ENCODE measurements at places on chromosomes 11 and 22. TPM values are rescaled to one million over a fixed set of nuclear protein-coding genes. Genes with fewer than 3 reads are reported as not detected.

GRCh38 chr11:61625525-61625924, 44.6 kb upstream of the SYT7 start:
- no peak for DNase-seq

DNA sequence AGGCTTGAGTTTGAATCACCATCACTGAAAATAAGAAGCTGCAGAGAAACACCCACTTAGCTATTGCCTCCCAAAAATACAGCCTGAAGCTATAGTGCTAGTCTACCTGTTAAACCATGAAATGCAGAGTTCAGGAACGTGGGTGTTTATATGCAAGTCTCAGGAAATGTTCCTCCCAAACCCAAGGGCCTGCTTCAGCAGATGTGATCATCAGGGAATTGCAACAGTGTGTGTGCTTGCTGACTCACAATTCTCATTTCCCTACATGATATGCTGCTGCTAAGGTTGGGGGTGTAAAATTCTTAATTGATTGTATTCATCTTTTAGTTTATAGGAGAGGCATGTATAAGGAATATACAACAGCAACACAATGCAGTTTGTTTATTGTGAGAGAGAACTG, 49.6 kb downstream of the NUP98 start:
- no peak for DNase-seq

- DNase-seq = no peak
Observed at GRCh38 chr11:120554766-120555432, 43.4 kb downstream of the GRIK4 start.

Gene DLG2
- total RNA-seq = 0.13 TPM

DNA sequence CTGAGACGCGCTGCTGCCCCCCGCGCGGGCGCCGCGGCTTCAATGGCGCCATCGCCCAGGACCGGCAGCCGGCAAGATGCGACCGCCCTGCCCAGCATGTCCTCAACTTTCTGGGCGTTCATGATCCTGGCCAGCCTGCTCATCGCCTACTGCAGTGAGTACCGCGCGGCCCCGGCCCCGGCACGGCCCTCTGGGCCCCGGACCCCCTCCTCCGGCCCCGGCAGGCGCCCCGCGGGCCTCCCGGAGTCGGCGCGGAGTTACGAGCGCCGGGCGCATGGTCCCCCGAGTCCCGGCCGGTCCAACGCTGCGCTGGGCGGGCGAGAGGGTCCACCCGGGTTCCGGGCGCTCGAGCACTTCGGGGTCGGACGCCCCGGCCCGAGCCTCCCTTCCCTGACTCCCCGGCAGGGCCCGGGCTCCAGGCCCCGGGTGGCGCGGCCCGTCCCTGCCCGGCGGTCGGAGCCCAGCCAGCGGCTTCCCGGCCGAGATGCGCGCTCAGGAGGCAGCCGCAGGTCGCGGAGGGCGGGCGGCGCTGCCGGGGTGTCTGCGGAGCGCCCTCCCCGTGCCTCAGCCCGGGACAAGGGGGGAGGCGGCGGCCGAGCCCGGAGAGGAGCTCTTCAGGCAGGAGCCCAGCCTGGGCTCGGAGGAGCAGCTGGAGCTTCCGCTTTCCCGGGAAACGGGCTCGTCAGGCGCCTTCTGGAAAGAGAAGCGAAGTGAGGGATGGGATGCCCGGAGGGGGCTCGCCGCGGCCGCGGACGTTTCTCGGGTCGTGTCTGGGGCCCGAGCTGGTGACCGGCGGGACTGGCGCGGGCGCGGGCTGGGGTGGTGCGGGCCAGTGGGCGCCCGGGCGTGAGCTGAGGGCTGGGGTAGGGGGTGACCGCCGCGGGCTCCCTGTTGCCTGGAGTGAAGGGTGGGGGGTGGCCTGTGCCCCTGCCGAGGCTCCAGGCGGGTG, 1337.8 kb downstream of the BRD1 start:
- DNase-seq = no peak

Gene GLYATL1B
- total RNA-seq = not detected

- DNase-seq = no peak
Observed at GRCh38 chr11:133476570-133477250, 55.6 kb downstream of the OPCML start.

DNA sequence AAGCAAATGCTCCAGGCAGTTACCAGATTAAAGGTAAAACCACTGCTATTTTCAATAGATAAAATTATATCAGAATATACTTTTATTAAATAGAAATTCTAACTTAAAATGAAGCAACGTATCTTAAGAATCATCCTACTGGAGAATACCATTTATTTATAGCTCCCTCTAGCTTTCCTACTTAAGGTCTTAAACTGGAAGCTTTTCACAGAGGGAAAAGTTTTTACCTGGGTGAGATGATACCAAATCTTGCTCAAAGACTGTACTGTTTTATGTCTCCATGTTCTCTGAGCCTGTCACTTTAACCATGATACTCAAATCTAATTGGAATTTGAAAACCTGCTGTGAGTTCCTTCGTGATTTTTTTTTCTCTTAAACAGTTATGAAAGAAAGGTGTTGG, 291.8 kb downstream of the AASDHPPT start:
- no peak for DNase-seq

DNA sequence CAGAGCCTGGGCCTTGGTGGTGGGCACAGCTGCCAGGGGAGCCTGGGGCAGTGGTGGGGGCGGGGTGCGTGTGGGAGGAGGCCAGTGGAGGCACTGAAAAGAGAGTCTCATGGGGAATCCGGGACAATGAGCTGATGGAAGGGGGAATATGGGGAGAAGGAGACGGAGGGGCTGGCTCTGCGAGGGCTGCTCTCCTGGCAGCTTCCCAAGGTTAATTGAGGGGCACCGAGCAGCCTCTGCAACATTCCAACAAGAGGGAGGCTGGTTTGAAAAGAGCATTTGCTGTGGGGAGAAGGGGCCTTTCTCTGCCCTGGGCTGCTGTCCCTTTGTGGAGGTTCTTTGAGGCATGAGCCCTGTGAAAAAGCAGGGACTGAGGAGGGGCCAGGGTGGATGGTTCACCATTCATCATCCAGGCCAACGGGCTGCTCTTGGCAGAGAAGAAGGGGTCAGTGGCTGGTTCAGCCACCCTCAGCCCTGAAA, 9.4 kb upstream of the IGSF9B start:
- DNase-seq = no peak

Gene IRAG1
- 0.63 TPM for total RNA-seq

Gene KRTAP5-11
- not detected for total RNA-seq

All from dermis microvascular lymphatic vessel endothelial cell (primary cell).